Stimulated activated CD8-positive, alpha-beta memory T cell treated with anti-CD3 and anti-CD28 coated beads, Interleukin-7, amount 100 ng/mL, for 24 hours (primary cell): ENCODE measurements at places on chromosomes 12 and 14.

DNA sequence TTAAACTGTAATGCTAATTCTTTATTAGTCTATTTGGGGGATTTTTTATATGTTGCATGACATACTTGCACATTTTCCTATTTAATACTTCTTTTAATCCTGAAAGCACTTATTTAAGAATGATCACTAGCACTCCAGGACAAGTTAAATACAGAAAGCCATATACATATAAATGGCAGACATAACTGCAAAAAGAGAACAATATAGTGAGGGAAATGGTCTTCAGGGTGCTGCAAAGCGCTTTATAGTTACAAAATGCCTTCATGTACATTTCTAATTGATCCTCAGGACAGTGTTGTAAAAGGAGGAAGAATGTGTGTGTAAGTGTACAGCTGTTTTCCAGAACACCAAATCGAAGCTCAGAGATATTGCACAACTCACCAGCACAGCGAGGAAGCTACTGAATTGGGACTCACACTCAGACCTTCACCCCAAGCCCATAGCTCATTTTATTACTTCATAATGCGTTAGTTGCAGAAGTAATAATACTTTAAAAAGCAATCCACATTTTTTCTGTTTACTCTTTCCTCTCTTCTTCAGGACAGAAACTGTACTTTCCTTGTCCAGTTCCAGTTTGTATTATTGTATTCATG lies 428.2 kb downstream of the RAD51B start:
- DNase-seq: no peak

DNA sequence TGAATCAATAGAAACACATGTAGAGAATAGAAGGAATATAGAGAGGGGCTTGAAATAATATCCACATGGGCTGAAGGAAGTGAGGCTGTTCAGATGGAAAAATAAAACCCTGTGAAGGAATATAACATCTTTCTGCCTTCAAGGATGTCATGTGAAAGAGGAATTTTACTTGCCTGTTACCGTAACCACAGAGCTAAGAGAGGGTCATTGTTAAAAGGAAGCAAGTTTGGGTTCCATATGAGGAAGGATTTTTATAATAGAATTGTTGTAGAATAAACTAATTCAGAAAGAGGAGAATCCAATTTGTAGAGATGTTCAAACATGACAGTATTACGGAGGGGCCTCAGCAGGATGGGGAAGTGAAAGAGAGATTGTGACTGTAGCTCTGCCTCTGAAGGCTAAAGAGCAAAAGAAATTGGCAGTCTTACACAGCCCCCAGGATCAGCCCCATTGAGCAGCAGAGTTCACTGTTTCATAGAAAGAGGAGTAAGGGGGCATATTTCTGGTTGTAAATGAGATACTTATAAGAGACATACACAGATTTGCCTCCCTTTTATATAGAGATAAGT lies 41.8 kb upstream of the PTPRR start:
- no peak for DNase-seq

DNA sequence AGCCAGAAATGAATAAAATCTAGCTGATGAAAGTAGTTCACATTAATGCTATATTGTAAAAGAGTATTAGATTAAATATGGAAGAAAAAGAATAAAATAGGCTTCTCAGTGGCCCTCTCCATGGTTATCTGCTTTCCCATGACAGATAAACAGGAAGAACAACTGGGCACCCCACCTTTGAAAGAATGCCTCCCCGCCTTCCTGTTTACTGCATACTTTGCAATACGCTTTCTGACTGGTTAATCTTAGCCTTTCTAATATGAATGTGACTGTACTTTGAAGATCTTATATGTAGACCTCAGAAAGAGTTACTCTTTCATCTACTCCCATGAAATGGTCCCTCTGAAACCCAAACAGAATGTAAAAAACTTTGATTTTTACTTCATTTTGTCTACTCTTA lies 34.1 kb upstream of the DAAM1 start:
- no peak for DNase-seq

DNA sequence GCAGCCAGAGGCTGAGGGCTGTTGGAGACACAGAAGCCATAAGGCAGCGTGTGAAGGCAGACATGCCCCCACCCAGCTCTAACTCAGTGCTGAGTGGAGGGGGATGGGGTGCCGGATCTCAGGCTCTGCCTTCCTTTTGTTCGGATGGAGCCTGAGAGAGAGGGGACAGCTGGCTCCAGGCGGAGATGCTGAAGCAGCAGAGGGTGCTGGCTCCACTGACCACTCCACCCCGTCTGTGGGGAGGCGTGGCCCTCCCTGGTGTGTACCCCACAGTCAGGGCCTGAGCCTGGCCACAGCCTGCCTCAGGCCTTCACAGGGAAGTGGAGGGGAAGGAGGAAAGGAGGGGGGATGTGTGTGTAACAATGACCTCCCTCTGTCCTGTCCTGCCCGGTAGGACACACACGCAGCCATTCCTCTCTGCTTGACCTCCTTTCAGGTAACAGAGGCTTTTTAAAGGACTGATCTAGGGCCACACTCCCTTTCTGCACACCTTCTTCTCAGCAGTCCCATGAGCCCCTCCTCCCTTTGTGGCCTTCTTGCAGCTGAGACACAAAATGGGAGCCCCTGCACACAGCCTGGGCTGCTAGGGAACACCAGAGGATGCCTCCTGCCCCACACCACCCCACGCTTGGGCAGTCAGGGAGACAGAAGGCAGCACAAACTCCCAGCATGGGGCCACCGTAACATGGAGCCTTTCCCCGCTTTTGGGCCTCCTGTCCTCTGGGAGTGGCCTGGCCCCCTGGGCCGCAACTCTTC lies 9.6 kb upstream of the ENDOU start:
- no peak for DNase-seq

- no peak for DNase-seq
These were observed 353 bp downstream of the BAG5 start for GRCh38 chr14:103562179-103562428.

- DNase-seq: no peak
These were observed 68.8 kb downstream of the CLMN start for GRCh38 chr14:95250936-95251335.

DNA sequence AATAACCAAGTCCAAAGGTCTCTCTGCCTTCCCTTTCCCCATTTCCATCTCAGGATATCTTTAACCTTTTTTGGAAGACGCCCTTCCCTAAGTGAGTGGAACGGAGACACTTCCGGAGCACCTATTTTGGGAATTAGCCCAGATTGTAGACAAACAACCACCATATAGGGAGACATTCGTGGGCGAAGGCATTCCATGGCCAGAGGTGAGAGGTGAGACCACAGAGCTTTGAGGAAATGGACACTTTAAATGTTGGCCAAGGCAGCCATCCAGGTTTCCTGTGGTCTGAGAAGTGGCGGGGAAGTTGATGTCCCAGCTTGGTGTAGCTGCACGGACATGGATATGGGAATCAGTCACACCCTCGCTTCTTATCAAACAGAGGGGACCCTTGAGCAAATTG lies 69.4 kb upstream of the BDKRB2 start:
- DNase-seq: no peak

DNA sequence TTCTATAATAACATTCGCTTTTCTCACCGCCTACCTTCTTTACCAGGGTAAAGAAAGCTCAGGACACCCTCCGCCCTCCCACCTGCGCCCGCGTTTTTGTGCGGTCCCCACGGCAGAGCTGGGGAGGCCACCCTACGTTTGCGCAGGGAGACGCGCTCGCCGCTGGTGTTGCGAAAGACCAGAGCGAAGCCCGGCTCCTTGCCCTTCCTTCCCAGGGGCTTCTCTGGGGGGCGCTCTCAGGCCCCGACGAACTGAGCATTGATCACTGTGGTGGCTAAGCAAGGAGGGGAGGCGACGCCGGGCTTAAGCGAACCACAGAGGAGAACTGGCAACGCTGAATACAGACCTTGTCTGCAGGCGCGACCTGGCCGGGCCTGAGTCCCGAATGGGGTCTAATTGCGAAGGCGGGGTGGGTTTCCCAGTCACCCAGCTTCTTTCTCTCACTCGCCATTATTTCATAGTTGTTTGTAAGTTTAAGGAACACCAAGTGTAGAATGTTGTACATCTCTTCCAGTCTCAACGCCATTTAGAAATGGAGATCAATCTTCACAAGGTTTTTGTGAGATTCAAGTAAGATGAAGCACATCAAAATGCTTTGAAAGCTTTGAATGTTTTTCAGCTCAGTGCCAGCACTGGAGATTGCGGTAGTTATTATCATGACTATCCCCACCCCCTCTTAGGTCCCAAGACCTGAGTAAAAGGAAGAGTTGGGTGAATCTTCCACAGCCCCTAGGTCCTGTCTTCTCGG lies 1.7 kb upstream of the NKX2-1 start:
- DNase-seq: no peak
